ENCODE measurements at places on chromosomes 6 and 20. TPM values are rescaled to one million over a fixed set of nuclear protein-coding genes. Genes with fewer than 3 reads are reported as not detected.

Gene HMGCLL1
- total RNA-seq, result not detected

Gene SLA2
- 54.9 TPM for total RNA-seq

Gene SLCO4A1
- total RNA-seq, result 59.2 TPM

Gene GGTLC1
- total RNA-seq, result not detected

Gene FAM217A
- not detected for total RNA-seq

Gene DEFB124
- not detected for total RNA-seq

Gene MAPK13
- total RNA-seq, result 37.5 TPM

Gene ENPP5
- not detected for total RNA-seq

Gene RIPOR2
- total RNA-seq, result 9.4 TPM

Gene NHSL1
- total RNA-seq, result 2.4 TPM

Gene RHAG
- not detected for total RNA-seq

Gene ELOVL4
- total RNA-seq, result 0.98 TPM

Gene DACT2
- 0.80 TPM for total RNA-seq

Gene PSORS1C1
- not detected for total RNA-seq

Gene ACTL10
- total RNA-seq, result 2.6 TPM
